ENCODE measurements at places on chromosomes 16 and 17.

GRCh38 chr16:66382171-66382965 is 15.9 kb downstream of the CDH5 start:
- no peak for DNase-seq

DNA sequence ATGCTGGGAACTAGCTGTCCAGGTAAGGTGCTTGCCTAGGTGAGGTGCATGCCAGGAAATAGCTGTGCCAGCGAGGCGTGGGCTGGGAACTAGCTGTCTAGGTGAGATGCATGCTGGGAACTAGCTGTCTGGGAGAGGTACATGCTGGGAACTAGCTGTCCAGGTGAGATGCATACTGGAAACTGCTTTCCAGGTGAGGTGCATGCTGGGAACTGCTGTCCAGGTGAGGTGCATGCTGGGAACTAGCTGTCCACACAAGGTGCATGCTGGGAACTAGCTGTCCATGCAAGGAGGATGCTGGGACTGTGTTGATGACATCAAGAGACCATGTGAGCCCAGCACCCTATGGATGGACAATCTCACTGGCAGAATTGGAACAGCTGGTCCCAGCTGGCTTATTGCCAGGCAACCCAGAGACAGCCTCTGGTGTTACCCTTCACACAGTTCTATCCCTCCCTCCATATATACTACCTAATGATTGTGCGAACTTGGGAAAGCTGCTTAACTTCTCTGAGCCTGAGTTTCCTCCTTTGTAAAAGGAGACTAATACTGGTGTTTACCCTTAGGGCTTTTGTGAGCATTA is 479.9 kb upstream of the RBFOX1 start:
- no peak for DNase-seq

DNA sequence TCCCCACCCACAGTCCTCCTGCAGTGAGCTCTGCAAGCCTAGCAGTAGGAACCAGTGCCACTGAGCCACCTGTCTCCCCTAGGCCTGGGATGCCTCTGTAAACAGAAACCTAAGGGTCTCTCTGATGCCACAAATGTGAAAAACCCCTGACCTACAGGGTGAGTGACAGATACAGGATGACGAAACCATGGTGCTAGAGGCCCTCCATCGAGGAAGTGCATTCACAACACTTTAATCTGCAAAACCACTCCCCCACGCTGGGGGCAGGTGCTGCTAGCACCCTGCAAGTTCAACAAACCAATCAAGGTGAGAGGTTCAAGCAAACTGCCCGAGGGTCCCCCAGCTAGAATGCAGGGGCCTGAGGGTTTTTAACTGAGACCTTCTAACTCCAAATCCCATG is 59.5 kb downstream of the CDYL2 start:
- DNase-seq: no peak

- no peak for DNase-seq
Observed at GRCh38 chr16:86049641-86050040, 150.7 kb downstream of the IRF8 start.

DNA sequence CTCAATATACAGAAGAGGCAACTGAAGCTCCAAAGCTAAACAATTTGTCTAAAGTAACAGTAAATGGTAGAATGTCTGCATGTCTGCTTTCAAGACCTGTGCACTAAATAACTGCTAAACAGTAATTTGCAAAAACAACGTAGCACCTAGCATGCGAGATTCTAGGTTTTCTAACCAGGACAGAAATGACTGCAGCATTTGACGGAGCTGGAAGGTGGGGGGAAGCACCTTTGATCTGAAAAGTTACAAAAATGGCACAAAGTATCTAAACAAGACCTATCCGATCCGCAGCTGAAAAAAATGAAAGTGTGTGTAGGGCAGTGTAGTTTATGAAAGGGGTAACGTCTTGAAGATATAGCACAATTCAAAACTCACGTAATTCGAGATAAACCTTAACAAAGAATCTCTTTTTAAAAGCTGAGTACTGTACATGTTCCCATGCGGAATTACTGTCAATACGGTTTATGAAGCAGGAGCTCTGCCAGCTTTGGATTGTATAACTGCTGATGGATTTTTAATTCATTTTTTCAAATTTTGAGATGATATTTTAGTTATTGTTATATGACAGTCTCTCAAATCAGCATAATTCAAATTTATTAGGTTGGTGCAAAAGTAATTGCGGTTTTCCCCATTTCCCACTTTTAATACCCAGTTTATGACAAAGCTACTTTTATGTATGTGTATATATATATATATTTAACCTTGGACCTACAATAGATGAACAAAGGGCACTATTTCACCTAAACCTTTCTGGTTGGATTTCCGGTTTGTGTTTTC is 1.2 kb upstream of the WIPI1 start:
- DNase-seq: no peak

DNA sequence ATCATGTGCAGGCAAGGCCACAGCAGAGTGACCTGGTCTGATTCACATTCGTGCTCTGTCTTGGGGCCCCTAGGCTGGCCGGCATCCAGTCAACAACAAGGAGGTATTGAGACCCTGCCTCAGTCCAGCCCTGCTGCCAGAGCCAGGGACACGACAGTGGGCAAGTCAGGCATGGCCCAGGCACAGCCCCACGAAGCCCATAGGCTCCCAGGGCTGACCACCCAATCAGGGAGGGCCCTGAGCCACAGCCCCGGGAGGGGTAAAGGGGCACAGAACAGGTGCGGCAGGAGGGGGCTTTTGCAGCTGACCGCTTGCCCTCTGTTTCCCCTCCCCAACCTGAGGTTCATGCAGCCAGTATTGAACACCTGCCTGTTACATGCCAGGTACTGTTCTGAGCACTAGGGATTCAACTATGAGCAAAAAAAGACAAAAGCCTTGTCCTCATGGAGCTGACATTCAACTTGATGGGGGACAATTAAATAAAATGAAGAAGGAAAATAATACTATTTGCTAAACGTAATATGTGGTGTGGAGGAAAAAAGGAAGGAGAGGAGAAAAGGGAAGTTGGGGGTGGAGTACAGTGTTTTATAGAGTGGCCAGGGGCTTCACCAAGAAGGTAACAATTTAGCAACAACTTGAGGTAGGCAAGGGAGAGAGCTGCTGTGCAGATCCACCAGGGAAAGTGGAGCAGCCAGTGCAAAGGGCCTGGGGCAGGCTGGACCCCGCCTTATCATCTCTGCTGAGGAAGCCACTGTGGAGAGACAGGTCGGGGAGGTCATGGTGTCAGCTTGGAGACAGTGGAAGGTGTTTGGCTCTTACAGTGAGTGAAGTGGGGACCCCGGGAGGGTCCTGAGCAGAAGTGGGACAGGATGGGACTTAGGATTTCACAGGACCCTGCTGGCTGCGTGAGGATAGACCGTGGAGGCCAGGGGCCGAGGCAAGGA is 6.1 kb downstream of the DRC3 start:
- no peak for DNase-seq

DNA sequence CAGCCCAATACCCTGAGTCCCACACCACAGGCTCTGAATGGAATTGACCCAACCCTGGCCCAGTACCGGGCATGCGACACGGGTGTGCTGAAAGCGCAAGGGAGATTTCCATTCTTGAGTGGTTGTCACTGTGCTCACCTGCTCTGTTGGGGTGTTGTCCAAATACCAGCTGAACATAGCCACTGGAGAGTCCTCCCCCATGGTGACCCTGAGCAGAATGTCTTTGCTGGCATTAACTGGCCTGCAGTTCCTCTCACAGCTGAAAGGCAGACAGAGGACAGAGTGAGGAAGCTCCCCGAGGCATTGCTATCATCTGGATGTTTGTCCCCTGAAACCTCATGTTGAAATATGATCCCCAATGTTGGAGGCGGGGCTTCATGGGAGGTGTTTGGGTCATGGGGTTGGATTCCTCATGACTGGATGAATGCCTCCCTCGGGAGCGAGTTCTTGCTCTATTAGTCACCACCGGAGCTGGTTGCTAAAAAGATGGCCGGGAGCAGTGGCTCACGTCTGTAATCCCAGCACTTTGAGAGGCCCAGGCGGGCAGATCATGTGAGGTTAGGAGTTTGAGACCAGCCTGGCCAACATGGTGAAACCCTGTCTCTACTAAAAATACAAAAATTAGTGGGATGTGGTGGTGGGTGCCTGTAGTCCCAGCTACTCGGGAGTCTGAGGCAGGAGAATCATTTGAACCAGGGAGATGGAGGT is 57.3 kb upstream of the BCO1 start:
- DNase-seq: peak; percentile 91

DNA sequence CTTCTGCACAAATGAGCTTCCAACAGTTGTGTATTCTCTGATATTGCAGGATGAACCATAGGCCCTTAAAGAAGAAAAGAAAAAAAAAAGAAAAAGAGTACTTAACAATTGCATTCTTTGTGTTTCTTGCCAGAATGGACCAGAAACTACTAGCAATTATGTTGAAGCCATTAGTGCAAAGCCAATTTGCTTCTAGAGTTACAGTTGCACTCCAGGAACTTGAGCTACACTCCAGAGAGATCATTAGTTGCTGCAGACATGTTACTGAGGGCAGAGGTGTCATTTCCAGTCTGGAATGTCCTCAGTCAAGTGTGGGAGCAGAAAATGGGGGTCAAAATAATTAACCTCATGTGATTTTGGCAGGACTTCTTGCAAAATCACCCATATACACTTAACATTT is 85.6 kb upstream of the CCL2 start:
- DNase-seq: no peak

DNA sequence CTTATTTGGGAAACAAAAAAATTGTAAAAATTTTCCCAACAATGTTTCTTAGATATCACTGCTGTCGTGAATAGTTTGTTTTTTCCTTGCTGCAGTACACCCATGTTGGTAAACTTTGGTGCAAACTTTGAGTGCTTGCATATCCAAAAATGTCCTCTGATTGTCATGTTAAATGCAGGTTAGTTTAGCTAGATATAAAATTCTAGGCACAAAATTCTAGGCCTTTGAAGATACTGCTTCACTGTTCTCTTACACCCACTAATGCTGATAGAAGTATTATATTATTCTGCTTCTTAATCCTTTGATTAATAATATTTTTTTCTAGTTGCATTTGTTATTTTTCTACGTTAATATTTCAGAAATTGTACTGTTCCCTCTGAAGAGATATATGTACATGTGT is 16.1 kb downstream of the TOM1L1 start:
- no peak for DNase-seq

GRCh38 chr16:88815901-88816589 is 4.3 kb upstream of the APRT start:
- DNase-seq: no peak

- no peak for DNase-seq
Observed at GRCh38 chr16:27243725-27244362, 24.7 kb downstream of the NSMCE1 start.

DNA sequence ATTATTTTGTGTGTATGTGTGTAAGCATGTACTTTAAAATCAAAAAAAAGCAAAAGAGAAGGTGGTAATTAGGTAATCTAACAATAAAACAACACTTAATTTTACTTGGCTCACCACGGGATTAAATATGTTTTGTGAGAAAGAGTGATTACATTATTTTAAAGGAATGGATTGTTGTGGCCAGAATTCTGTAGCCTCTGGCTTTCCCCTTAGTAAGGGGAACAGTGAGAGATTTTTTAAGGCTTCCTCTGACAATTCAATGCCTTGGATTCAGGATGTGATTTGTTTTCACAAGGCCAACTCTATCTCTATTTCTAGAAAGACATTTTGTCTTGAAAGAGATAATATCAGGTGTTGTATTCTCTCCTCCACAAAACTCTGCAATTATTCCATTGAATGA is 560.3 kb upstream of the CDH8 start:
- no peak for DNase-seq

- no peak for DNase-seq
Observed at GRCh38 chr17:32609884-32610650, 123.3 kb downstream of the CDK5R1 start.

- no peak for DNase-seq
Observed at GRCh38 chr16:65469116-65469515, 347.3 kb upstream of the CDH11 start.

DNA sequence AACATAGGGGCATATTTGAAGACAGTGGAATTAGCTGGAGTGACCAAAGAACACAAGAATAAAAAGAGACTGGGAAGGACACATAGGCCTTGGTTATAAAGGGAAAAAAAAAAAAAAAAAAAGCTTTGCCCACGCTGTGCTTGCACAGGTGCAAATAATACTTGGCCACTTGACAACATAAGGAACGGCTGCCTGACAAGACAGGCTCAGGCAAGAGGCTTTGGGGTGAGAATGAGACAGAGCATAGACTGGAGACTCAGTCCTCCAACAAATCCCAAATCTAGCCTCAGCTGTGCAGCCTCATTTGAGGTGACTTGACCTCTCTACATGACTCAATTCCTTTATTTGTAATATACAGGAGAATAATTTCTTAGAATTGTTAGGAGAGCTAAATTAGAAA is 332.8 kb upstream of the DYNLRB2 start:
- no peak for DNase-seq

- DNase-seq: no peak
Observed at GRCh38 chr17:57431415-57431814, 175.1 kb downstream of the MSI2 start.

DNA sequence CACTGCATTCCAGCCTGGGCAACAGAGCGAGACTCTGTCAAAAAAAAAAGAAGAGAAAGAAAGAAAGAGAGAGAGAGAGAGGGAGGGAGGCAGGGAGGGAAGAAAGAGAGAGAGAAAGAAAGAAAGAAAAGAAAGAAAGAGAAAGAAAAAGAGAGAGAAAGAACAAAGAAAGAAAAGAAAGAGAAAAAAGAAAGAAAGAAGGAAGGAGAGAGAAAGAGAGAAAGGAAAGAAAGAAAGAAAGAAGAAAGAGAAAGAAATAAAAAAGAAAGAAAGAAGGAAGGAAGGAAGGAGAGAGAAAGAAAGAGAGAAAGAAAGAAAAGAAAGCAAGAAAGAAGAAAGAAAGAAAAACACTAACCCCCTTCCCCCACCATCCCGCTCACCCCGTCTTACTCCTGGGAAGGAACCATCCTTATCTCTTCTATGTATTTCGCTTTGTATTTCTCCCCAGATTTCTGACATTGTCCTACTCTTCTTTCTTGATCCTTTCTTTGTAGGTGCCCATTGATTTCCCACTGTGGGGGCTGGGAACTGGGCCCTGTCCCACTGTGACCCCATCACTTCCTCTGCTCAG is 20.9 kb downstream of the ALOX15 start:
- no peak for DNase-seq

DNA sequence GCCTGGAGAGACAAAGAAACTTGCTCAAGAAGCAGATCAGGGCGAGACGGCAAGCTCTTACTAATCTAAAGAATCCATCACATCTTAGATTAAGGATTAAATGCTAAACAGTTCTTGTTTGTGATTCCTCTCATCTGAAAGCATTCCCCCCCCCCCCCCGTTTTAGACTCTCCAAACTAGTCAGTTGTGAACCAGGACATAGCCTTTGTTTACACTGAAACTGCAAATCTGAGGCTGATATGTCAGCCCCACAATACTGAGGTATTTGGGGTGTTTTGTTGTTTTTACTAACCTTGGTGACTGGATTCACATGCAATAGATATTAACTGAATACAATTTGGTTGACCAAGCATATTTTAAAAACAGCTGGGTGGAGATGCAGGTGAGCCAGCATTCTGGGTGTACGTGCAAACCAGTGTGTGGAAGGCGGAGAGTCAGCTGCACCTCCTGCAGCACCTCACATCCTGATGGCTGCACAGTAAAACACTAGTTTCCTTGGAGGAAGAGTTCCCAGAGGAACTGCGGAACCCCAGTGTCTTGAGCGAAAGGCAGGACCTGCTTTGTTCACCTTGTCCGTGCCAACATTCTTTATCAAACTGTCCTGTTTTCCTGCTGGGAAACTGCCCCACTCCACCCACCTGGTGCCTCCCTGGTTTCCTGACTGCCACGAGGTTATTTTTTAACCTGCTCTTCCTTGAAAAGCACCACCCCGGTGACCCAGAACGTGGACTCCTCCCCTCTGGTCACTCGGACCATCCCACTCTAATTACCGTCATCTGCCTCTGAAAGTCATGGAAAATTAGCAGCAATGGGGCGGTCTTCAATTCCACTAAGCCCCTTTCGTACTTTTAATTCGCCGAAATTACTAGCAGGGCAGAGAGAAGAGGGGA is 1.2 kb upstream of the YPEL2 start:
- no peak for DNase-seq

Measured in osteocyte (in vitro differentiated cells).